Stomach (tissue), 19 donors: ENCODE measurements at places on chromosomes 4 and X. TPM values are rescaled to one million over a fixed set of nuclear protein-coding genes. Genes with fewer than 3 reads are reported as not detected.

Gene CXCL5
- 24.6 TPM for total RNA-seq

Gene TEX13C
- total RNA-seq, result not detected

Gene FAM13A
- 132 TPM for total RNA-seq

Gene TREX2
- total RNA-seq, result not detected

Gene ENAM
- not detected for total RNA-seq

Gene TCEAL6
- total RNA-seq, result not detected

Gene TBC1D8B
- 7.7 TPM for total RNA-seq

Gene MAP3K15
- total RNA-seq, result not detected

DNA sequence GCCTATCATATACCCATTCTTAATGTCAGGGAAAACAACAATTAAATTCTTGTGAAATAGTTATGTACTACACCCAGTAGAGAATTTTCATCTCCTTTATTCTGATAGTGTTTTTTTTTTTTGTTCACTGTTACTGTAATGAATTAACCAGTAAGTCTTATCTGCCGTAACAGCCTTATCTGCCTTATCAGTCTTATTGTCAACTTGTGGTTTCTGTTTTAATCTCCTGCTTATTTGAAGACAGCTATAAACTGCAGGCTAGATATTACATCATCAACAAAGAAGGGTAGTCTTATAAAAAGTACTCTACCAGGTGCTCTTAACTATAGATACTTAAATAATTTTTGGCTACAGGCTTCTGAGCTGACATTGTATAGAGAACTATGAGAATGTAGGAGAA lies 79.5 kb downstream of the MAGEB5 start:
- H3K27ac ChIP-seq, result no peak overlapping the region
- no peak overlapping the region for H3K4me3 ChIP-seq
- H3K36me3 ChIP-seq, result no peaks in the 10 kb centered on the region

DNA sequence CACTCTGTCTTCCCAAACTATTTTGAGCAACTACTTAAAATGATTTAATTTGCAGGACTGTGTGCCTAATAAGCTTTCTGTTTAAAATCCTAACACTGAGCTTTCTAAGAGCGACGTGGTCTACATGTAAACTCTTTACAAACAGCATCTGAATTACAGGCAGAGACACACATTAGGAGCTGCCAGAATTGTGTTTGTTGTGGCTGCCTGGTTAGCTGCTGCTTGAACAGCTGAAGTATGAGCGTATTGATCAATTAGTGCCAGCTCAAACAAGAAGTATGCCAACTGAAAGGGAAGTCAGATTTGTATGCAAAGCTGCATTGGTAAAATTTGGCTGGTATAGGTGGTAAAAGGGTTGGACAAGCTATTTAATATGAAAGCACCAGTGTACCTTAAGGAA lies 384.4 kb downstream of the PCDH7 start:
- peaks cover 18% of the 10 kb centered on the region for H3K4me1 ChIP-seq
- no peak overlapping the region for H3K27ac ChIP-seq
- H3K4me3 ChIP-seq, result no peak overlapping the region
- DNase-seq, result peak; percentile 57

- H3K36me3 ChIP-seq, result no peaks in the 10 kb centered on the region
- no peak for DNase-seq
- no peak overlapping the region for H3K4me3 ChIP-seq
- H3K4me1 ChIP-seq, result no peaks in the 10 kb centered on the region
- H3K27me3 ChIP-seq, result no peaks in the 10 kb centered on the region
Measured at GRCh38 chr4:108116423-108117168, 52.1 kb downstream of the LEF1 start.

- H3K4me3 ChIP-seq, result no peak overlapping the region
- no peaks in the 10 kb centered on the region for H3K27me3 ChIP-seq
- DNase-seq, result no peak
- no peaks in the 10 kb centered on the region for H3K4me1 ChIP-seq
- peak overlapping the region; percentile 26 for H3K27ac ChIP-seq
Measured at GRCh38 chrX:140967036-140967435, 35.4 kb upstream of the SPANXB1 start.

DNA sequence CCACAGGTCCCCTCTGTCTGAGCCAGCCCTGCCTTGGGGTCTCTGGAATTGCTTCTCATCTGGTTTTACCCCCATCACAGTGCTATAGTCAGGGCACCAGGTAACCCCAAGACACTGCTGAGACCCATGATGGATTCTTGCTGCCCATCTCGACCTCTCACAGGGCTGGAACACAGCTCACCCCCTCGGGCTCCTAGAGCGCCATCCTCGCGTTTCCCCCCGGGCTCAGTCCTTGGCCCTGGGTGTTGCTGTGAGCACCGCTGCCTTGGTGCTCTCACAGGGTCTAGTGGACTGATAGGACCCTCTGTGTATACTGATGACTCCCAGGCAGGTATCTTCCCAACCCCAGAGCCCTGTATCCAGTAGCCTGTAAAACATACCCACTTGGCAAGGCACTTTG lies 8.8 kb downstream of the MAEA start:
- H3K4me3 ChIP-seq, result no peak overlapping the region
- peaks cover 18% of the 10 kb centered on the region for H3K4me1 ChIP-seq
- H3K36me3 ChIP-seq, result peaks cover 51% of the 10 kb centered on the region
- no peak overlapping the region for H3K27ac ChIP-seq
- no peak for DNase-seq

GRCh38 chr4:10173037-10173753 lies 56.6 kb upstream of the WDR1 start:
- H3K27ac ChIP-seq, result peak overlapping the region; percentile 81
- no peaks in the 10 kb centered on the region for H3K27me3 ChIP-seq
- H3K36me3 ChIP-seq, result no peaks in the 10 kb centered on the region
- H3K4me3 ChIP-seq, result no peak overlapping the region

- no peak for DNase-seq
- peaks cover 6% of the 10 kb centered on the region for H3K27me3 ChIP-seq
- no peaks in the 10 kb centered on the region for H3K36me3 ChIP-seq
- no peaks in the 10 kb centered on the region for H3K4me1 ChIP-seq
Measured at GRCh38 chrX:15977644-15978043, 123.0 kb upstream of the AP1S2 start.

GRCh38 chrX:10813761-10814160 lies 193.4 kb upstream of the MID1 start:
- no peak for DNase-seq
- no peaks in the 10 kb centered on the region for H3K4me1 ChIP-seq
- no peaks in the 10 kb centered on the region for H3K36me3 ChIP-seq
- no peaks in the 10 kb centered on the region for H3K27me3 ChIP-seq
- H3K27ac ChIP-seq, result no peak overlapping the region

DNA sequence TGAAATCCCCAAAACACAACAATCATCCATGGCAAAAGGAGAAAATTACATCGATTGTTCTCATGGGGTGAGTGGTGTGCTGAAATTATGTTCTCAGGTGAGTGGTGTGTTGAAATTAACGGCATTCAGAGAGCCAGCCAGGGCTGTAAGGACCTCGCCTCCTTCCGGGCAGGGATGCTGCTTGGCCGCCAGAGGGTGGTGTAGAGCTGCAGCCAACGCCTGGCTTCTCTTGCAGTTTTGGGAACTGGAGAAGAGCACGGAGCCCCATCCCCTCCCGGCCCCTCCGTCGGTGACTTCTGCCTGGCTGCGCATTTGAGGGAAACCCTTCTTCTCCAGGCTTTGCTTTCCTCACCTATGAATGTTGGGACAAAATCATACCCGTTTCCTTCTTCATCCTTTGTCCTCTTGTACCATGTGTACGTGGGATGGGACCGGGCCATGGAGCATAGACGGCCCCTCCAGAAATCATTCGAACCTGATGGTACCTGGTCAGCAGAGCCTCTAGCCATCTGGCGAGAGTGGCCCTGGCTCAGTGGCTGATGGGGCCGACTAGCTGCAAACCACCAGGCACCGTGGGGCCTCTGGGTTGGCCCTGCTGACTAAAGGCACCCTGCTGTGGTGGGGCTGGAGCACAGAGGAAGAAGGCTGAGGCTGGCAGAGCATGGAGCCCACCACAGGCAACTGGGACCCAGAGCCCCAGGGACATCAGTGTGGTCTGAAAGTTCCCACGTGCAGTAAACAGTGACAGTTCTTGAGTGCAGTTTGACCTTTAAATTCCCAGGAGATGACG lies 28.4 kb downstream of the TRMT44 start:
- peak; percentile 86 for DNase-seq
- H3K27me3 ChIP-seq, result no peaks in the 10 kb centered on the region
- H3K27ac ChIP-seq, result no peak overlapping the region
- peaks cover 24% of the 10 kb centered on the region for H3K4me1 ChIP-seq

GRCh38 chr4:176781739-176782100 lies 11.0 kb downstream of the VEGFC start:
- DNase-seq, result no peak
- no peak overlapping the region for H3K27ac ChIP-seq
- no peaks in the 10 kb centered on the region for H3K4me1 ChIP-seq
- H3K4me3 ChIP-seq, result no peak overlapping the region
- H3K27me3 ChIP-seq, result no peaks in the 10 kb centered on the region
- no peaks in the 10 kb centered on the region for H3K36me3 ChIP-seq

DNA sequence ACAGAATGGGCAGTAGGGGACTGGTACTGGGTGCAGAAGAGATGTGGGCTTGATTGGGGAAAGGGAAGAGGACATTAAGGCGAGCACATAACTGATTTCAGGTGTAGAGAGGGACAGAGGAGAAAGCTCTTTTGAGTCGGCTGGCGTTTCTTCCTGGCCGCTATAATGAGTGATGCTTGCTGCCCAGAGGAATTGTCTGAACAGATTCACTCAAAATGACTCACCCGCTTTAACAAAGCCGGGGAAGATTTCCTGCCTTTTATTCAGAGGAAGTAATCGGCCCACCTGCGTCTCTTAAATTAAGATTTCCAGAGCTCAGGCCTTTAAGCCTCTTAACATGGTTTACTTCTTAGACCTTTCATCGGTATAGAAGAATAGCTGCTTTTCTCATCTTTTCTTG lies 102.1 kb upstream of the AP1S2 start:
- no peaks in the 10 kb centered on the region for H3K27me3 ChIP-seq
- H3K4me1 ChIP-seq, result no peaks in the 10 kb centered on the region
- no peak overlapping the region for H3K4me3 ChIP-seq
- no peak overlapping the region for H3K27ac ChIP-seq
- DNase-seq, result no peak

DNA sequence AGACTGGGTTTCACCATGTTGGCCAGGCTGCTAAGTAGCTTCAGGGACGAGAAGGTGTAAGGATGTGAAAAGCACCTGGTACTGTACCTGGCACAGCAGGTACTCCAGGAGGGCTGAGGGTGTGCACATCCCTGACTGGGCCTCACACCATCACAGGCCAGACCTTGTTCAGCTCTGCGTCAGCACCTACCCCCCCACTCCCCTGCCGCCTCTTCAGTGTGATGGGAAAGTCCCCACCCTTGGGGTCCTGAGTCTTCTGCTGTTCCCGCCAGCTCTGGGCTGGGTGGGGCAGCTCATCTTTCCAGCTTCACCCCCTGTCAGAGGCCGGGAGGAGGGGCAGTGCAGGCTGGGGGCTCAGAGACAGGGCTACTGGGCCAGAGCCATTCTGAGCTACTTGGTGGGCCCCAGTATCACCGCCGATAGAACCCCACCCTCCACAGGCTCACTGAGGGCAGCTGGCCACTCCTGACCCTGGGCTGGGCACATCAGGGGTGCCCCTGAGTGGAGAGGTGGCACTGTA lies 6.7 kb upstream of the SH3BP2 start:
- no peaks in the 10 kb centered on the region for H3K27me3 ChIP-seq
- no peak overlapping the region for H3K27ac ChIP-seq
- H3K36me3 ChIP-seq, result no peaks in the 10 kb centered on the region
- H3K4me1 ChIP-seq, result peaks cover 9% of the 10 kb centered on the region
- peak; percentile 22 for DNase-seq

GRCh38 chr4:185013417-185014125 lies 4.7 kb upstream of the HELT start:
- no peak overlapping the region for H3K27ac ChIP-seq
- peaks cover 30% of the 10 kb centered on the region for H3K4me1 ChIP-seq
- no peak for DNase-seq
- peaks cover 98% of the 10 kb centered on the region for H3K27me3 ChIP-seq

- H3K27ac ChIP-seq, result no peak overlapping the region
- no peak for DNase-seq
- no peaks in the 10 kb centered on the region for H3K36me3 ChIP-seq
- H3K4me1 ChIP-seq, result peaks cover 9% of the 10 kb centered on the region
- H3K4me3 ChIP-seq, result no peak overlapping the region
- no peaks in the 10 kb centered on the region for H3K27me3 ChIP-seq
Measured at GRCh38 chr4:152118819-152119553, 358.2 kb upstream of the GATB start.

- H3K27ac ChIP-seq, result no peak overlapping the region
- DNase-seq, result no peak
- no peak overlapping the region for H3K4me3 ChIP-seq
- H3K4me1 ChIP-seq, result no peaks in the 10 kb centered on the region
- no peaks in the 10 kb centered on the region for H3K36me3 ChIP-seq
Measured at GRCh38 chr4:118154649-118155048, 120.4 kb downstream of the NDST3 start.

DNA sequence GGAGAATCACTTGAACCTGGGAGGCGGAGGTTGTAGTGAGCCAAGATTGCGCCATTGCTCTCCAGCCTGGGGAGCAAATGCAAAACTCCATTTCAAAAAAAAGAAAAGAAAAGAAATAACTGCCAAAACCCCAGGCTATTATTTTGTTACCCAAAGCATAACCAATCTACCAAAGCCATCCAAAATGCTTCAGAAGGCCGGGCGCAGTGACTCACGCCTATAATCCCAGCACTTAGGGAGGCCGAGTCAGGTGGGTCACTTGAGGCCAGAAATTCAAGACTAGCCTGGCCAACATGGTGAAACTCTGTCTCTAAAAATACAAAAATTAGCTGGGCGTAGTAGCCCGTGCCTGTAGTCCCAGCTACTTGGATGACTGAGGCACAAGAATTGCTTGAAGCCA lies 49.8 kb downstream of the SMIM31 start:
- H3K36me3 ChIP-seq, result no peaks in the 10 kb centered on the region
- no peak overlapping the region for H3K27ac ChIP-seq
- H3K4me3 ChIP-seq, result no peak overlapping the region

DNA sequence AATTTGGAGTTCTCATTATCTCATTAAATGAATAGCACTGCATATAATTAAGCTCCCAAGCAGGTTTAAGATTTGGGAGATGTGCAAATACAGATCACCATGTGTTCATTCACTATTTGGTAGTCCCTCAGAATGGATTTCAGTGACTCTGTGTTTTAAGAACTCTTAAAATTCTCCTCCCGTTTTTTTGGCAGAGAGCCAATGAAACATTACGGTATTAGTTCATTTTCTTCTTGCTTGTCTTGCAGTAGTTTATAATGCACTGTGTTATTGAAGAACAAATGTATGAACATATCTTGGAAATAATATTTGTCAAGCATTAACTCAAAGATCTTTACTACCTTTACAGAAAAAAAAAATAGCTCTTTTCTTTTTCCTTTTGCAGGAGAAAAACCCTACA lies 32.7 kb downstream of the KLF3 start:
- no peak overlapping the region for H3K27ac ChIP-seq
- H3K36me3 ChIP-seq, result peaks cover 30% of the 10 kb centered on the region
- no peak overlapping the region for H3K4me3 ChIP-seq
- no peaks in the 10 kb centered on the region for H3K27me3 ChIP-seq
